Activated T-cell treated with anti-CD3 and anti-CD28 coated beads, Interleukin-2, amount 50 U/mL, for 72 hours (primary cell): ENCODE measurements at places on chromosomes 13 and 19. TPM values are rescaled to one million over a fixed set of nuclear protein-coding genes. Genes with fewer than 3 reads are reported as not detected.

- DNase-seq: no peak
Observed at GRCh38 chr13:103663996-103664395, 597.8 kb upstream of the SLC10A2 start.

GRCh38 chr19:58350871-58351557 is 2.3 kb downstream of the A1BG start:
- no peak for DNase-seq

DNA sequence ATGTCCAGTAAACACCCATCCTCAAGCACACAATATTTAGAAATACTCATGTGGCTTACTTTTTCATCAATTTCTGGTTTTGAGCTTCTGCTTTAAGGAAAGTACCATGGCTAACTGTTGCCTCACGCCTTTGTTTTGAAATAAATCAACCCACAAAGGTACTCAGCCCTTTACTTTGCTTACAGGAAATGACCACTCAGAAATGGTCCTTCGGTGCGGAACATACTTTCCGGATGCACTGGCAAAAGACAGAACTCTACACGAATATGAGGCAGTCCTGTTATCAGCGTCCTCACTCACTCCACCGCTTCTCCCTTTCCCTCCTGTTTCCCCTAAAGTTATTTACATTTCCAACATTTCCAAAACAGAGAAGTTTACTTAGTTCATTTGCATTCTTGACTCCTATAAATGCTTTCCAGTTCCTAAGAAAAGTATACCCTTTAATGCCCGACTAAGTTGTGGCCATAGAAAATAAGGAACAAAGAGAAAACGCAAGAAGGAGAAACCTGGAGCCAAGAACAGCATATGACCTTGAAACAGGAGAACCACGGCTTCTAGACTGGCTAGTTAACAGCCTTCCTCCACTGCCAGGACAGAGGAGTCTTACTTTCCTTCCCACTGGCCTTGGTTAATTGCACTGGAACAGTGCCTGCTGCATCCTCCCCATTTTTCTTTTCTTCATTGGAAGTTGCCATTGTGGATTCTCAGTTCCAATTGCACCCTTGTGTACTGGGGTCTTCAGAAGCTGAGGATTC is 10.6 kb downstream of the FPR2 start:
- no peak for DNase-seq

GRCh38 chr13:24745861-24746617 is 17.9 kb upstream of the RNF17 start:
- DNase-seq: no peak

DNA sequence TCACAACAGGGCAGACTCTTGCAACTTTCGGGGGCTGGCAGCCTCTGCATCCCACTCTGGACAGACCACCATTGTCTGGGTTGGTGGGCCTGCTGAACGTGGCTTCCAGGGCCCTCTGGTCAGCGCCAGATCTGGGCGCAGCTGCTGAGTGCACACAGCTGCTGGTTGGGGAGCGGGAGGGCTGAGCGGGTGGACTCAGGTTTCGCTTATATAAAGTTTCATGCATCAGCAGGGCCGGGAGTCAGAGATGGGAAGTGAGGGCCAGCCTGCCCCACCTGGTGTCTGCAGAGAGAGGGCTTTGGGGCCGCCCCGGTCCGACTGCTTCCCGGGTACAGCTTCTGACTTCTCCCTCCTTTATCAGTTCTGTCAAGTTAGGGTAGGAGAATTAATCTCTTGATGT is 6.9 kb downstream of the ARHGEF7 start:
- DNase-seq: no peak

DNA sequence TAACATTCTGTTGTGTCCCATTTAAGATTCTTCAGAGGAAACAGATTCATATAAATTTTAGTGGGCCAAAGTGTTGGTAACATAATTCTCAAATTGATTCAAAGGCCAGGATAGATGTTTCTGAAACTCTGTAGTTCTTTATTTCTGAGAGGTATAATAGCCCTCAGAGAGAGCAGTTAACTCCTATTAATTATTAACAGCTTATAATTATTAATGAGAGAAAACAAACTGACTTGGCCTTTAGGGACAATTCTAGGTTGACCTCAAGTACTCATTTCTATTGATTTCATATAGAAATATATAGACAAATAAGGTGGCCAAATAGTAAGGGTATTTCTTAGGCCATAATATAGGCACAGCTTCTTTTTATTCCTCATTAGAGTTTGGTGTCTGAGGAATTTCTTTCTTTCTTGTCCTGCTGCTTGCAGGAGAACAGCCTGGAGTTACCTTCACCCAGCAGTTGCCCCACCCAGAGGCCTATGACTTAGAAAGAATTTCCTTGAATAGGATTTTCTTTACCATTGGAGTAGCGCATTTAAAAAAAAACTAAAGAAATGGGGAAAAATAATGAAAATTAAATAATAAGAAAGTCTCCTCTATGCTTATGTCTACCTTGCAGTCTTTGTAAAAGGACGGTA is 1430.1 kb upstream of the SPRY2 start:
- DNase-seq: no peak

GRCh38 chr19:57816652-57817051 is 1.9 kb upstream of the ZNF552 start:
- DNase-seq: peak; percentile 29

- no peak for DNase-seq
Observed at GRCh38 chr13:37777676-37778075, 91.9 kb downstream of the TRPC4 start.

GRCh38 chr13:30829145-30829832 is 76.8 kb upstream of the MEDAG start:
- no peak for DNase-seq

DNA sequence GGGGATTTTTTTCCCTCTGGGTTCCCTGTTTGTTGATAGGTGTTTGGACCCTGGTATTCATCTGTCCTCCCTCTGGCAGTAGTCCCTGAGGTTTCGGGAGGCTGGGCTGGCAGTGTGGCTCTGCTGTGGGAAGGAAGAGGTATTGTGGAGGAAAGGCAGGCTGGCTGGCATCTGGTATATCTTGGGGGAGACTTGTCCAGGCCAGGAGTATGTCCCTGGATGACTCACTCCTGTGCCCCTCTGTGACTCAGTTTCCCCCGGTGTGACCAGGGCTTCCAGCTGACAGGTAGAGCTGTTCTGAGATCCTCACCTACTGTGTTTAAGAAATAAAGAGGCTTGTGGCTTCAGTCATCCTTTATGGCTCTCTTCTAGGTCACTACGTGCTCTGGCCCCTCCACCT is 14.2 kb upstream of the ZNF492 start:
- no peak for DNase-seq

GRCh38 chr13:30918662-30919405 is 12.8 kb downstream of the MEDAG start:
- no peak for DNase-seq

DNA sequence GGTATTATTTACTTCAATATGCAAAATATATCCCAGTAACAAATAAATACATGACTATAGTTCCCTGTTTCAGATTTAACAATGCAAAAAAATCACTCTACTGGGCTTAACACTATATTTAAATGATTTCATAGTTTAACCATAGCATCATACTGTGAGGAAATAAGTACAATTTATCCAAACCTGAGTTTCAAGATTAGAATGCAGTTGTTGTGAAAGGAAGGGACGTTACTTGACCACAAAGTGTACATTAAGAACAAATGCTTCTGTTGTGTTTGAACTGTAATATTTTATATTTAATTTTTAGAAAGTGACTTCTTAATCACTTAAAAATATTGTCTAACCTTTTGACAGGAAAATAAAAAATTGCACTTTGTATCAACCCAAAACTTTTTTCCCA is 1747.9 kb upstream of the SPRY2 start:
- DNase-seq: no peak

The OR7A5 gene
- total RNA-seq: not detected

The DMKN gene
- 3.7 TPM for total RNA-seq

DNA sequence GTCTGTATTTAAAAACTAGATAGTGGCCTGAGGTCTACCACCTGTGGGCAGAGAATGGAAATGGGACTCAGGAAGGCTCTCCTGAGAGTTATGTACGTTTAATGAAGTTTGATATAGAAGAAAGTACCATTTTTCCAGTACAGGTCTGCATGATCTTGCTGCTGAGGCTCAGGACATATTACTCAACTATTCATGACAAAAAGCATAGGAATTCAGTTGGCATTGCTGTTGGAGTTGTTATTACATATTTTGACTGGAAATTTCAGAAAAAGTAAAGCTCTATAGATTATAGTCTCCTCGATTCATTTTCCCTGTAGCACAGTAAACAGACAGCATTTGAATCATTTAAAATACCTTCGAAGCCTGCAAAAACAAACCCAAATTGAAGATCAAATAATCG is 469.8 kb downstream of the DCT start:
- no peak for DNase-seq

DNA sequence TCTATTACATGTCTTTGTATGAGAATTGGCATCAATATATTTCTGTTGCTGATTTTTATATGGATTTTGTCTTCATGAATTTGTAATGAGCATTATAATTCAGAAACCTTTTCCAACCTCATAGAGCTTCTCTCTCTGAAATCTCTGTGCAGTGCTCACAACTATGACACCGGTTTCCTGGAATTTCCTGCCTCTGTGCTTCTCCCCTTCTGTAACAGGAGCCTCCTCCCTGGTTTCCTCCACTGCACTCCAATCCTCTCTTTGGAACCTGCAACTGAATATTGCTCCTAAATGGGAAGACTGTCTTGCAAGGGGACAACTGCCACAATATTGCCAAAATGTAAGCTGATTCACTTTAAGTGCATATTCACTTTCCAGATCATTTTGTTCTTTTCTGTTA is 1147.9 kb downstream of the UQCRFS1 start:
- no peak for DNase-seq

DNA sequence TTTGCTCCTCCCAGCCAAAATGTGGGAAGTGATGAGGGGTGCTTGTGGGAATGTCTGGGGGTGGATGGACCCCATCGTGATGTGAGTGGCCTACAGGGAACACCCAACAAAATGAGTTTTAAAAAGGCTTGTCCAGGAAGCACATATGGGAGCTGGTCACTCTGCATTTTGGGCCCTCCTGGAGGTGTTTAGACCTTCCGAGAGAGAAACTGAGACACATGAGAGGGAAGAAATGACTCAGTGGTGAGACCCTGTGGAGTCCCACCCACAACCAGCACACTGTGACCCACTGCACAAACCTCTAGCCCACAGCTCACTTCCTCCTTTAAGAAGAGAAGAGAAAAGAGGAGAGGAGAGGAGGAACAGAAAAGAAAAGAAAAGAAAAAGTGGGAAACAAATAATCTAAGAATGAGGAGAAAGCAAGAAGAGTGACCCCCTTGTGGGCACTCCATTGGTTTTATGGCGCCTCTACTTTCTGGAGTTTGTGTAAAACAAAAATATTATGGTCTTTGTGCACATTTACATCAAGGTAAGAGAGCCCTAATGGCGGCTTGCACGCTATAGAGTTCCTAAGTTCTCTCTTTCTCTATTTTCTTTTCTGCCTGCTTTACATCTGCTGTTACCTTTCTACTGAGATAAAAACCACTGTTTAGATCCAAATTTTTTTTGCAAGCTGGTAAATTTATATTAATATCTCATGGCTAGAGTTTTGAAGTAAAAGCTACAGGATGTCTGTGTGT is 13.3 kb upstream of the LILRB1 start:
- DNase-seq: peak; percentile 8

DNA sequence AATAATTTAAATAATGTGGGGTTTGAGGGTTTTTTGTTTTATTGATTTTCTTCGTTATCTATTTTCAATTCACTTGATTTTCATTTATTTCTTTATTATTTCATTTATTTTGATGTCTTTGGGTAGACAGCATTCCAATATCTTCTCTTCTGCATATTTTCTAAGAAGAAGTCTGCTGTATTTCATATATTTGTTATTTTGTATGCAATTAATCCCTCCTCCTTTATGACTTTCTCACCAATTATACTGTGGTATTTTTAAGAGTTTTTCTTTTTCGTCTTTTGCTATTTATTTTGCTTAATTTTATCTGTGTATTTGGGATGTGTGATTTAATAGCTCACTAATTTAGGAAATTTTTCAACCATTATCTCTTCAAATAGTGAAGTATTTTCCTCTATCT is 1444.4 kb upstream of the MIR17HG start:
- no peak for DNase-seq

DNA sequence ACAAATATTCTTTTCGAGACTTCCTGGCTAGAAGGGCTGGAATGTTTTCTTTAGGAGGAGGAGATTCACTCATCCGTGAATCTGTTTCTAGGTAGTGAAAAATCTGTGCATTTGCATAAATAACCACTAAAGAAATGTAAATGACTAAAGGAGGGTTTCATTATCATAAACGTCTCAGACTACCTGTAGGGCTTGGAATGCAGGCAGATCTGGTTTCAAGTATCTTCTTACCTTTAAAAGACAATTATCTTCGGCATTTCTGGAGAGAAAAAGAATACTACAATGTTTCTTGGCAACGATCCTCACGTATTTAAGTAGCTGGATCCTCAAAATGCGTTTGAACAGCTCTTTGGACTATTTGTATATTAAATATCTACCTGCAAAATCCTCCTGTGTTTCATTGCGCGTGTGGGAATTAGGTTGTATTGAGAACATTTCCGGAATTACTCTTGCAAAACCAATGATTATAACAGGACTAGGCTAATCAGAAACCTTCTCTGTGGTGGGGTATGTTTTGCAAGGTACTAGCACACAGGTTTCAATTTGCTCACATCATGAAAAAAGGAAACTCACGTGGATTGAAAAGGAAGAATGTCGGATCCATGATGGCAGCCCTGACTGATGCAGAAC is 291.1 kb upstream of the ARGLU1 start:
- no peak for DNase-seq

GRCh38 chr19:40279120-40279551 is 6.0 kb downstream of the AKT2 start:
- no peak for DNase-seq

GRCh38 chr13:36131931-36132297 is 732 bp upstream of the DCLK1 start:
- DNase-seq: no peak

The F2RL3 gene
- not detected for total RNA-seq

- DNase-seq: no peak
Observed at GRCh38 chr19:31317093-31317492, 32.1 kb downstream of the TSHZ3 start.

- DNase-seq: no peak
Observed at GRCh38 chr19:54201172-54201701, 579 bp downstream of the RPS9 start.

DNA sequence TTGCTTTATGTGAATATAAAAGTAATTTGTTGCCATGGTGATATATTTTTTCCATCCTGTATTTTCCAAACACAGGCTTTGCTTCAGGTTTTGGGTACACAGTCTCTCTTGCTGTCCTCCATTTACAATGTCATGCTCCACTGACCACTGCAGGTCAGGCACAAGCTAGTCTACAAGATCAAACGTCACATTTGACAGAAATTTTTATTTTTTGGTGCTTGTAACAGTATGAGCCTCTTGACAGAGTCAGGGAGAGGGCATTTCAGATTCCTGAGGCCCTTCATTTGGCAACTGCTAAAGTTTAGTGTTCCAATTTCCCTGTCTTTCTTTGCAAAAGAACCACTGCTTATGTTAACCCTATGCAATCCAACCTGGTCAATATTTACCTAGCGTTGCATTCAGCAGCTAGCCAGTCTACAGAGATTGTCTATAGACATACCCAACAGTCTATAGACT is 175.0 kb downstream of the RFC3 start:
- DNase-seq: no peak
